ENCODE measurements at places on chromosomes 1 and 21. TPM values are rescaled to one million over a fixed set of nuclear protein-coding genes. Genes with fewer than 3 reads are reported as not detected.

Gene BRDT
- not detected for total RNA-seq

Gene TTC34
- total RNA-seq = 0.17 TPM

Gene SELENOF
- 94.7 TPM for total RNA-seq

Gene LCE2A
- not detected for total RNA-seq

Gene RUNX3
- 0.19 TPM for total RNA-seq

Gene GBP6
- not detected for total RNA-seq

Gene TSPEAR
- not detected for total RNA-seq

Gene OLFM3
- total RNA-seq = not detected

Gene ZNF691
- total RNA-seq = 6.2 TPM

Gene SH2D2A
- 0.34 TPM for total RNA-seq

Gene SYT2
- total RNA-seq = not detected

Gene MRPL24
- total RNA-seq = 53.0 TPM

Gene BTBD19
- 4.4 TPM for total RNA-seq

Gene SAMSN1
- 62.7 TPM for total RNA-seq

Gene KCNK1
- 1.7 TPM for total RNA-seq

Gene OR4F16
- total RNA-seq = not detected

Gene S1PR1
- 185 TPM for total RNA-seq

Gene SPAG17
- total RNA-seq = 2.0 TPM

Gene NBPF11
- 18.8 TPM for total RNA-seq

Gene RCAN1
- total RNA-seq = 33.7 TPM

Gene CYB561D1
- 6.6 TPM for total RNA-seq

Gene EVA1C
- 56.1 TPM for total RNA-seq

Gene PPM1J
- not detected for total RNA-seq

Gene PTAFR
- total RNA-seq = 24.8 TPM

Gene FCMR
- total RNA-seq = 1.1 TPM

Gene COL11A1
- total RNA-seq = 1.5 TPM

Gene ORC1
- 0.85 TPM for total RNA-seq

Gene HTR1D
- total RNA-seq = not detected

Gene OR2T3
- not detected for total RNA-seq

Gene UBE2U
- not detected for total RNA-seq

Gene HUNK
- 0.16 TPM for total RNA-seq

Gene NCDN
- 10.5 TPM for total RNA-seq

Gene KCNJ9
- total RNA-seq = not detected

Gene HMGCS2
- not detected for total RNA-seq

Gene RXFP4
- total RNA-seq = not detected

Gene RPTN
- not detected for total RNA-seq

Gene NPPB
- not detected for total RNA-seq

Gene ADCY10
- total RNA-seq = 0.57 TPM

Gene PLA2G2C
- total RNA-seq = not detected

Gene NFIA
- total RNA-seq = 68.2 TPM

Measured in subcutaneous adipose tissue (tissue), 4 donors.